ENCODE measurements at places on chromosomes 6 and 20.

GRCh38 chr6:159351707-159352106 is 182.5 kb downstream of the FNDC1 start:
- DNase-seq = no peak

GRCh38 chr6:160788806-160789205 is 86.8 kb downstream of the PLG start:
- DNase-seq = no peak

- DNase-seq = no peak
Measured at GRCh38 chr6:163691049-163691448, 276.5 kb downstream of the QKI start.

DNA sequence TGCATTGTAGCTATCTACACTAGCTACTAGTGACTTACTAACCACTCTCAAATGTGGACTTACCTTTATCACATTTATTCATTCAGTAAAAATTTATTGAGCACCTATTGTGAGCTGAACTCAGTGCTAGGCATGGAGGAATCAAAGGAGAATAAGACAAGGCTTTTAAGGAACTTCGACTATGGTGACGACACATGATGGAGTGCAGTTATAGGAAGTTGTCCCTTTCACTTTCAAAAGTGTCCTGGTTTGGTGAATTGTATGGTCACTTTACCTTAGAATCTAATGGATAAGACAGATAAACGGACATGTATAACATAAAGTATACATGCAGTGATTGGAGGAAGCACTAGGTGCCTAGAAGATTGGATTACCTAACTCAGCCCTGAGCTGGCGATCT is 4.3 kb downstream of the AKAP7 start:
- no peak for DNase-seq

GRCh38 chr20:60851826-60852704 is 400.0 kb upstream of the CDH4 start:
- DNase-seq = peak; percentile 70

- no peak for DNase-seq
Measured at GRCh38 chr6:122713138-122713537, 66.4 kb upstream of the FABP7 start.

DNA sequence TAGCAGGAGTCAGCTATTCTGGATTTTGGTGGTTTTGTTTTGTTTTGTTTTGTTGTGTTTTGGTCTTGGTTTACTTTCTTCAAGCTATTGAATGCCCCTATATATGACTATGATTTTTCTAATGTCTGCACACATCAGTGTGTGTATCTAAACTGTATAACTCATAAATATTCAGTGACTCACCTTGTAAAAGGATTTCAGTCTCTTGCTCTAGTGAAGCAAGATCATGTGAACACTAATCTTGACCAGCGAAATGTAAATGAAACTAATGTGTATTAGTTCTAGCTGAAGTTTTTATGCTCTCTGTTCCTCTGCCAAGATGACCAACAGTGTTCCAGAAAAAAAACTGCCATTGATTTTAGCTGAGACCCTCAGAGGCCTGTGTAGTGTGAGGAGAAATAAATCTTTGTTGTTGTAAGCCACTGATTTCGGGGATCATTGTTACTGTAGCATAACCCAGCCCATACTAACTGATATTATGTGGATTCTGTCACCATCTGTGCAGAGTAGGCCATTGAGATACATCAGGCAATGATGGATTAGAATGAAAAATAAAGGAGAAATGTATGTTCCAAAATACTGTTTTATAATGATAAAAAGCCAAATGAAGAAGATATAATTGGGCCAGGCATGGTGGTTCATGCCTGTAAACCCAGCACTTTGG is 11.5 kb upstream of the BTBD9 start:
- no peak for DNase-seq

- no peak for DNase-seq
Measured at GRCh38 chr20:47680804-47681529, 104.3 kb downstream of the SULF2 start.

- DNase-seq = no peak
Measured at GRCh38 chr6:30562470-30563425, 5.7 kb downstream of the PRR3 start.

DNA sequence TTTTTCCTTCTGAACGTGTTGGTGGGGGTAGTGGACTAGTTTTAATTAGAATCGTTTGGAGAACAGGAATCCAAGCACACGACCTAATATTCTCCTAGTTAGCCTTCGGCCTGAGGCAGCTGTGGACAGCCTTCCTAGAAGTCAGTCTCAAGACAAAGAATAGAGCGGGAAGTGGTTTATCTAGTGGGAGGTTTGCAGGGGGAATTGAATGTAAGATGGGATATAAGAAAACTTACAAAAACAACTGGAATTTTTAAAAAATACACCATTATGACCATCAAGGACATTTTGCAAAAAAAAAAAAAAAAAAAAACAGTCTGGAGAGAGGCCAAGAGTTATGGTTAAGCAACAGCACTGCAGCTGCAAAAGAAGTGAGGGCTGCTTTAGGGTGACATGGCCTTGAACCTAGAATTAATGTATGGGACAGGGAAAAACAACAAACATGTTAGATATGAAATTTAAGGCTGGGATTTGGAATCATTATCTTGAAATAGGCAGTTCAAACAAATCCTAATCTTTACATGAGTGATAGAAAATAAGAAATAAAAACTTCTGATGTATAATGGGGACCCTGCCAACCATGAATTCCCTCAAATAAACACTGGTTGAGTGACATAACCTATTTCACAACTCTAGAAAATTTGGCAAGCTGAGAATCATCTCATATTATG is 40.2 kb downstream of the PLAGL1 start:
- DNase-seq = no peak

DNA sequence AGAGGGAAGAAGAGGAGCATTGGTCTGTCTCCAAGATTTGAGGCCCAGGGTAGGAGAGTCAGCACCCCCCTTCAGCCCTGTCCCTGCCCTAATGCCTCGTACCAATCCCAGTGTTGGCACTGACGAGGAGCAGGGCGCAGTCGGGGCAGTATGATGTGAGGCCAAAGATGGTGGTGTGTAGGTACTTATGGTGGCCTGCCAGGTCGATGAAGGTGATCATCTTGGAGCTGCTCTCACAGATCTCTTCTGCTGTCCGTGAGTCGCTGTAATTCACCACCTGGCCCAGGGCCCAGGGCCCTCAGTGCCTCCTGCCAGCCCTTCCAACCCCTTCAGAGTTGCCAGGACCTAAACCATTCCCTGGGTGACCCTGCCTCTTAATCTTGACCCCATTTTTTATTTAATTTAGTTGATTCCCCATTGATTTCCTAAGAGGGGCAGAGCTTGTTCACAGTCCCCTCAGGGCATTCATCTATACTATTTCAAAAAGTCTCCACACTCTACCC is 4.2 kb downstream of the GTPBP2 start:
- DNase-seq = no peak

GRCh38 chr6:4388675-4389074 is 253.3 kb upstream of the ECI2 start:
- peak; percentile 45 for DNase-seq

- DNase-seq = no peak
Measured at GRCh38 chr6:136031982-136032381, 180.5 kb downstream of the PDE7B start.

DNA sequence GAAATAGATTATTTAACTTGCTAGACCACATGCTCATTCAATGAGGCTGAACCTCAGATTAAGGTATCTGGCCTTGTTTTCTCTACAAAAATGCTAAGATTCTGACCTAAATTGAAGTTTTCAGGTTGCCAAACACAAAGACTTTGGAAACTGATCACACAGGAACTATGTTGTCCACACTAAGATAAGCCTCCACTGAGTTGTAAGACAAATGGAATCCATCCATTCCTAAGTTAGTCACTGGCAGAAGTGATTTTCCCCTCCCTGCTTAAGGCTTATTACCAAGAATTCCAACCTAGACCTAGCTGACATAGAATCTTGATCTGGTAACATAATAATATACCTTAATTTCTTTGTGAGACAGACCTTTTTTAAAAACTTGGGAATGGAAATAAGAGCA is 608.1 kb downstream of the TENT5A start:
- DNase-seq = no peak

GRCh38 chr6:170253910-170254269 is 37.0 kb downstream of the DLL1 start:
- no peak for DNase-seq

DNA sequence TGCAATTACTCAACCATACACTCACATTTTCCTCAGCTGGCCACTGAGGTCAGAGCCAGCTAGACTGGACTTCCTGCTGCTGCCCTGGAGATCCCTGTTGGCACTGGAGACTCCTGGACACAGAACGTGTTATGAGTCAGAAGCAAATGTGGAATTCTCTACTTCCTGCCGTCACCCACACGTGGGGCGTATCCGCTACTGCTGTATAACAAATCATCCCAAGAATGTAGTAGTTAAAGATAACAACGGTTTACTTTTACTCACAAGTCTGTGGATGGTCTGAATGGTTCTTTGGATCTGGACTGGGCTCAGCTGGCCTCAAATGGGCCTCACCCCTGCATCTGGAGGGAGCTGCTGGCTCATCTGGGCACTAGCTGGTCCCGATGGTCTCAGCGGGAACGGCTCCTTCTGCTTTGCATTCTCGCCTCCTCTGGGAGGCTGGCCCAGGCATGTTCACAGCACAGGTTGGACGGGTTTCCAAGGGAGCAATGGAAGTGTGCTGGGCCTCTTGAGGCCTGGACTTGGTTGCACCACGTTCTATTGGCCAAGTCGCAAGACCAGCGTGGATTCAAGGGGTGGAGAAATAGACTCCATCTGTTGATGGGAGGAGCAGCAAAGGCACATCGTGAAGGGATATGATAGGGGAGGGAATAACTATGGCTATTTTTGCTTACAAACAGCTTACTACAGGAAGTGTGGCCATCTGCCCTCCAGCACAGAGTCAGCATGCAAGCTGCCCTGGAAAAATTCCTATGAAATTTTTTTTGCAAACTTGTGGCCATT is 118.5 kb downstream of the SNX5 start:
- DNase-seq = no peak

Measured in iPS-NIHi11 (cell line).